ENCODE measurements at places on chromosomes 3 and 15. TPM values are rescaled to one million over a fixed set of nuclear protein-coding genes. Genes with fewer than 3 reads are reported as not detected.

DNA sequence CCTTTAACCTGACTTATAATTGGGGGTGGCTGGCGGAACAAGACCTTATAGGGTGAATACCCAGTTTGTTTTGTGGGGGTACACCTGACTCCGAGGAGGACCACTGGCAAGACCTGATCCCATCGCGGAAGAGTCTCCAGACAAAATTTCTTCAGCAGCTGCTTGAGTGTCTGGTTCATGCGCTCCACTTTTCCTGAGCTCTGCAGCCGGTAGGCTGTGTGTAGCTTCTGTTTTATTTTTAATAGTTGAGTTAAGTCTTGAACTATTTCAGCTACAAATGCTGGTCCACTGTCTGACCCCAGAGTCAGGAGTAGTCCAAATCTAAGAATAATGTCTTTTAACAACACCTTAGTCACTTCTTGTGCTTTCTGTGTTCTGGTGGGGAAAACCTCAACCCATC, 21.2 kb upstream of the NOX5 start:
- DNase-seq: no peak

SAMMSON gene
- polyA plus RNA-seq: not detected

TICRR gene
- 10.4 TPM for polyA plus RNA-seq

- DNase-seq: no peak
Observed at GRCh38 chr3:52857864-52858263, 23.0 kb upstream of the MUSTN1 start.

DNA sequence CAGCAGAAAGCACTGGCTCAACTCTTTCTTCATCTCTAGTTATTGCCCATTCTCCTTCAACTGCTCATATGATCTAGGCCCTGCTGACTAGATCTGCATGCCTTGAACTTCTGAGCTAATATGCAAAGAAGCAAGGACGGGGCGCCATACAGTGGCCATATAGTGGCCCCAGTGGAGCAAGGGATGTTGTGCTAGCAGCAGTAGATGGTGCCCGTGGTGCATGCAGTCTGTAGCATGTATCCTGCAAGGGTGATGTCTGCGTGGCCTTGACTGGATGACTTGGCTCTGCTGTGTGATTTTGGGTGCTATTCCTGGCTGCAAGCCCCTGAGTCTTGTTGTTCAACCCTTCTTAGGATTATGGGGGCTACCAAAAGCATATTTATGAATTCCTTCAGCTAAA, 12.2 kb upstream of the NMD3 start:
- no peak for DNase-seq

Data from A549 (cell line).